Spinal cord (tissue), 10 donors: ENCODE measurements at places on chromosomes 6 and 20. TPM values are rescaled to one million over a fixed set of nuclear protein-coding genes. Genes with fewer than 3 reads are reported as not detected.

The PLTP gene
- 471 TPM for total RNA-seq

- no peak for DNase-seq
These were observed 17.5 kb downstream of the KIF16B start for GRCh38 chr20:16555754-16556153.

GRCh38 chr6:45454008-45454911 is 76.5 kb upstream of the SUPT3H start:
- DNase-seq: no peak

GRCh38 chr6:157246771-157247484 is 76.4 kb downstream of the TMEM242 start:
- DNase-seq: no peak

DNA sequence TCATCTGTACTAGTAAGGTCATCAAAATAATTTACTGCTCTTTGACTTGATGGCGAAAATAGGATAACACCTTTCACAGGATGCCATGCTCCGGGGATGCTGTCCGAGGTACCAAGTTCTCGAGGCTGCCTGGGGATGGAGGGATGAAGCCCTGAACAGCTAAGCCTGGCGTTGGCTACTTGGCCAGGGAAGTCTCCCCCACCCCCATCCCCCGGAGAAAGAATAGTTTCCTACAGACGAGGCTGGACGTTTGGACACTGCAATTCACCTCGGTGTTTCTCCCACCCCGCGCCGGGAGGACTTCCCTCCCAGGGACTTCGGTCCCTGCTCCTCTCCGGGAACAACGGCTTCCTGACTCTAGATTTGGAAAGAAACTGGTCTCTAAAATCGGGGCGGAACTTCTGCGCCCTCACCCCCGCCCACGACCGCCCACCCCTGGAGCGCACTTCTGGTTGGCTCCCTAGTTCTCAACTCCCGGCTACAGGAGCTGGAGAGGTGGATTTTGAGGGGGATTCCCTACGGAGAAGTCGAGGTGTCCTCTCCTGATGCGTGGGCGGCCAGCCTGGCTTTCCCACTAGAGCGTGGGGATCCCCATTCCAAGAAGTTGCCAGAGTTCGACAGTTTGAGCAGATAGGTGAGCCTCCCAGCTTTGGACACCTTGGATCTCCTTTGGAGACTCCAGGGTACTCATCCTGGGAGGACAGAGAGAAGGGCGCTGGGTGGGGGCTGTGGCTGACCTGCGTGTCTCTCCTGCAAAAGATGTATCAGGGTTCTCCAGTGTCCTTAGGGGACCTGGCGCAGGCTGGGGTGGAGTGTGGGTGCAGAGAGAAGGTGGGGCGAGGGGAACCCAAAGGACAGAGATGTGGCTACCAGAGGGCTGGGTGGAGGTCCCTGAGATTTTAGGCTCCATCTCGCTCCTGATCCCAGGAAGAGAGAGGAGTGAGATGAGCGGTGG is 1.1 kb downstream of the PCSK2 start:
- DNase-seq: no peak

- DNase-seq: no peak
These were observed 246.1 kb upstream of the RIN2 start for GRCh38 chr20:19511931-19512330.

GRCh38 chr6:119158057-119158848 is 79.8 kb upstream of the FAM184A start:
- DNase-seq: no peak

GRCh38 chr20:40314278-40314677 is 374.8 kb downstream of the MAFB start:
- no peak for DNase-seq

The STK4 gene
- total RNA-seq: 20.7 TPM

DNA sequence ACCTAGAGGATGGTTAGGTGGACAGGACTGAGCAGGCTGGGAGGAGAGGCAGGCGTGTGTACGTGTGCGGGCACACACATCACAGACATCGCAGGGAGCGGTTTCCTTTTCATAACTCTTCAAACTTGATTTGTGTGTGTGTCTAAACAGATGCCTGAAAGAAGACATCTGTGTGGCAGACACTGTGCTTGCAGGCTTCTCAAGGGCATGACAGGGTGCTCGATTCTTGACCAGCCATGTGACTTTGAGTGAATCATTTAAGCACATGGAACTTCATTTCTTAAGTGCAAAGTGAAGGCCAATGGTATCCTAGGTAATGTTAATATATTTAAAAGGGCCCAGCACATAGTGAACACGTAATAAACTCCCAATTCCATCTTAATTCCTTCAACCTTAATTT is 186.5 kb downstream of the SCP2D1 start:
- DNase-seq: no peak

The CD93 gene
- total RNA-seq: 33.4 TPM

The PLEKHG1 gene
- 34.4 TPM for total RNA-seq

- DNase-seq: no peak
These were observed 41.4 kb upstream of the BEND6 start for GRCh38 chr6:56913285-56914074.

GRCh38 chr20:34268851-34269636 is 27.8 kb downstream of the ASIP start:
- no peak for DNase-seq

The SLC25A27 gene
- total RNA-seq: 43.5 TPM

The RIPPLY2 gene
- total RNA-seq: 2.9 TPM

The KIF13A gene
- total RNA-seq: 47.8 TPM
